ENCODE measurements at places on chromosomes 4 and X.

DNA sequence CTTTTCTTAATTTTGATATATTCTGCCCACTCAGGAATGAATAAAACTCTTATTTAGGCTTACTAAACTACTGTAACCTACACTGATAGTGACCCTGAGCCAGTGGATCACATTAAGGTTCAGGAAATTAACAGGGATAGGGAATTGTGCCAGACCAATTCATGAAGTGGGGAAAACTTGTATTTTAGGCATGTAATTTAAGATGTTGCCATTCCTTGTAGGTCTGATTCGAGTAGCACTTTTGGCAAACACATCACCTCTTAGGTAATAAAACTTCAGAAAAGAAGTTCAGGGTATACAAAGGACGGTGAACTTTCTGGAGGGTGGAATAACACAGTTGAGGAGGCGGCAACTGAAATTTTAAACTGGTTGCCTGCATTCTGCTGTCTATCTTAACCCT is 54.9 kb downstream of the MND1 start:
- DNase-seq, result no peak

- DNase-seq, result no peak
Observed at GRCh38 chr4:3879681-3880614, 113.8 kb downstream of the ADRA2C start.

- no peak for DNase-seq
Observed at GRCh38 chrX:133918361-133918771, 67.0 kb downstream of the GPC3 start.

GRCh38 chr4:146638786-146639505 is at the start of gene POU4F2:
POU4F2 (plus strand) TSS chr4:146638893; CDS start chr4:146639141, 248 bp downstream.
- DNase-seq, result no peak

DNA sequence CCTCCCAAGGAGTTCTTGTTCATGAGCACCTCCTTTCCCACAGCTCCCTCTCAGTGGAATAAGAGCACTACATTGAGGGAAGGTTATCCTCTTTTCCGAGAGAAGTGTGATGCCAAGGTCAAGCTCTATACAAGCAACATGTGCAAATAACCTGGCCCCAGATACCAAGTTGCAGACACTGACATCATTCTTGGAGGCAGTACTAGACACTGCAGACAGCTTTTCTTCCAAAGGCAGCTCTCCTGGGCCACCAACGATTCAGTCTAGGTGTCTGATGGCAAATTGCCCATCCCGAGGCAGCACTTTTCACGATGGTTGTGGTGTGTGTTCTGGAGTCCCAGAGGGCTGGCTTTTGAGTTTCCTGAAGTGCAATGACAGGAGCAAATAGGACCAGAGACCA is 384.9 kb downstream of the TLL1 start:
- DNase-seq, result no peak

- no peak for DNase-seq
Observed at GRCh38 chr4:54063737-54064316, 578 bp downstream of the CHIC2 start.

DNA sequence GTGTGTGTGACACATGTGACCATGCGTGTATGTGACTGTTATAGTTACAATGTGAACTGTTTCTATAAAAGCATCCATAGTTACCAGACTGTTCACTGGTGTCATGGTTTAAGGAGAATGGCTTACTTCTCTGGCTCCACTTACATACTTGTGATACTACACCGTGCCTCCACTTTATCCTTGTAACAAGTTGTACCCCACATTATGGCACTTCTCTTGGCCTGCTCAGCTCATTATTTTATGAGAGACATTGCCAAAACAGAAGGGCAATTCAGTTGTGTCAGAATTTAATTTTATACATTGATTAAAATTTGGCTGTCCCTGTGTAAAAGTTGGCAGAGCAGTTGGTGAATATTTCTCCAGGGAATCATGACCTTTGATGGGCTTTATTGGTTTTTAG is 62.4 kb upstream of the TBC1D14 start:
- no peak for DNase-seq

DNA sequence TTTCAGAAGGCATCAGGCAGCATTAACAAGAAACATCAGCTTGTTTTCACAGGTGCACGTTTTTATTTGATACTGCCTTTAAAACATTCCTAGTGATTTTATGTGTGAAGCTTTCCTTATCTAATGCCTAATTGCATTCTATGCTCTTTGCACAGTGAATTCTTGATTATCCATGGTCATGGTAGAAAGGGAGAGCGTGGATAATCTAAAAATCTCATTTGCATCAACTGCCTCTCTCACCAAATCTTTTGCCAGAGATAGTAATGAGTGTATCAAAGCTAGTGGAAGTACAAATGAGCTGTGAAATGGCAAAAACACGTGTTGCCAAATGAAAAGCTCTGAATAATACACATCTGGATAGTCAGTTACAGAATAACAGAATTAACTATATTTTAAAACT is 170.5 kb downstream of the NAA11 start:
- no peak for DNase-seq

DNA sequence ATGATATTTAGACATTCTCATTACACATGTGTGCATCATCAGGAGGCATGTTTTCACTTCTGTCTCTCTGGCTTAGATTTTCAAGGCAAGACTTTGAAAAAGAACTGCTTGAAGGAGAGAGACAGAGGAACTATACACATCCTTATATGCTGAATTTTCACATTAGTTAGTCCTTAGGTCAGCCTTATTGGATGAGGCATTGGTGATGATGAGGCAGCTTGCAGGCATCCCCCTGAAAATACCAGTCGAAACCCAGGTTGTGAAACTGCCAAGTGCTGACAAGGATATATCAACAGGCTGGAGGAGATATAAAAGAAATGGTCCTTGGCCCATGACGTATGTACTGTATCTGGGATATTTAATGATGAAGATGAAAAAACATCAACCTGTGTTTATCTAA is 297.2 kb upstream of the AADAT start:
- no peak for DNase-seq

- DNase-seq, result no peak
Observed at GRCh38 chr4:155268821-155269220, 60.4 kb downstream of the NPY2R start.

- DNase-seq, result no peak
Observed at GRCh38 chrX:107880054-107880610, 54.5 kb downstream of the MID2 start.

DNA sequence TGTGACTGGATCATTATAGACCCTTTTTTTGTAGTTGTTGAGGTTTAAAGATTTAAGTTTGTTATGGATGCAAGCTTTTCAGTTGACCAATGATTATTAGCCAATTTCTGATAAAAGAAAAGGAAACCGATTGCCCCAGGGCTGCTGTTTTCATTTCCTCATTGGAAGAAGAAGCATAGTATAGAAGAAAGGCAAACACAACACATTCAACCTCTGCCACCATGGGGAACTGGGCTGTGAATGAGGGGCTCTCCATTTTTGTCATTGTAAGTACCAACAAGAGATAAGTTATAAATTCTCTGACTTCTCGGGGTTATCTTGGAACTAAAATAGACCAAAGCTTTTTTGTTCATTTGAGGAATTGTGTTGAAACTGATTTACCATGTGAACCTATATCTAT is at the start of gene CYBB:
Gene CYBB (plus strand): TSS at position 203 of the 400 bp plus-strand sequence. CDS start 19 bp downstream, at position 222.
- no peak for DNase-seq

DNA sequence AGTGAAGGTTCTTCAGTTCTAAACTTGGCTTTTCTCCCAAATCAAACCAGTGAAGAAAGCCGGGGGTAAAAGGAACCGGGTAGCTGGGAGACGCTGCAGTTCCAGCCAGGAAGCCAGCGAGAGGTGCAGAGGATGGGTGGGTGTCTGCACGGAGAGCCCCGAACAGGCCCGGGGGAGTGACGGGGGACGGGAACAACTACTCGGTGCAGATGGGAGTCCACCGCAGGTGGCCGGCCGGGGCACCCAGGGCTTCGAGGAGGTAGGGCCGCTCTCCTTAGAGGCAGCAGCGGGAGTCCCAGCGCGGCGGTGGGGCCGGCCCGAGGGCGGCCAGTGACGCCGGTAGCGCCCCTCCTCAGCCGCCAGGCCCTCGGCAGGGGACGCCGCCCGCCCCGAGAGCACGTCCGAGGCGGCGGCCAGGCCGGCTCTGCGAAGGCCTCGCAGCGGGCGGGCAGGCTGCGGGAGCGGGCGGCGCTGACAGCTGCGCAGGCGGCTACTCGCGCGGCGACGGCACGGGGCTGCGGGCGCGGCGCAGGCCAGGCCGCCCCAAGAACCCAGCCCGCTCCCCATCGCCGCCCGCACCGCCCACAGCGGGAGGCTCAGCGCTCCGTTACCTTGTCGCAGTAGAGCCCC is 449 bp downstream of the FBXL5 start:
- no peak for DNase-seq

DNA sequence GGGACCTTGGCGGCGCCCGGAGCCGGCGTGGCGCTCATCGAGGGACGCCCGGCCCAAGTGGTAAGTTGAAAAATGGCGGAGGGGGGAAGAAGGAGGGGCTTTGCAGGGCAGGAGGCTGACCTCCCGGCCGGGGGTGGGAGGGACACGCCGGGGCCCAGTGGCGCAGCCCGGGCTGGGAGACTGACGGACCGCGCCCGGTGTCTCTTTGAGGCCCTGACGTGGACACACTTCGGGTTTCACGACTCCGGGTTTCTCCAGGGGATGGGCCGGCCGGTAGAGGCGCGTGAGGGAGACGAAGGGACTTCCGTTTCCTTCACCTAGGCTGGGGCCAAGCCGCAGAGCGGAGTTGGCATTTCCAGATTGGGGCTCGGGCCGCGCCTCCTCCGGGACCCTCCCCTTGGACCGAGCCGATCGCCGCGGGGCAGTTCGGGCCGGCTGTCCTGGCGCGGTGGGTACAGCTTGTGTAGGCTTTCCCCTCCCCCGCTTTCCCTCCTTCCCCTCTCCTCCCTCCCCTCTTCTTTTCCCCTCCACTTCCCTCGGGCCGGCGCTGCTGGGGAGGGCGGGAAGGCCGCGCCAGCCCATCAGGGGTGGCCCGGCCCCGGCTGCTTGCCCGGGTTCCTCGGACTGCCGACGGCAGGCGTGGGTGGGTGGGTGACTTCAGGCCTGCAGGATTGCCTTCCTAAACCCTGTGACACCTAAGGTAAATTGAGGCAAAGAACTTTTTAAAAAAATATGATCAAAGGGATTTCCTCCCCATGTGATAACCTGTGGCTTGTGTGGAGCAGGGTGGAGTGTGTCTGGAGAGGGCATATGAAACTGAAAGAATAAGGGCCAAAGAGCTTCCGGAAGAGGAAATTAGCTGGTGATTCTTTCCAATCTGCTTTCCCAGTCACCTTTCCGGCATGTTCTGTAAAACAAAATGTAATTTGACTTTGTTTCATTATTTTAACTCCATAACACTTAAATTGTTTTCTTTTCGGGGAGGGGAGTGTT is at the start of gene XIAP:
Gene XIAP (plus strand): TSS at position 208 of the 993 bp plus-strand sequence. CDS start 25,610 bp downstream, outside the sequence.
- DNase-seq, result peak; percentile 61

- no peak for DNase-seq
Observed at GRCh38 chr4:184851886-184852285, 26.1 kb upstream of the ACSL1 start.

- DNase-seq, result no peak
Observed at GRCh38 chrX:113548308-113549015, 707.8 kb upstream of the AMOT start.

DNA sequence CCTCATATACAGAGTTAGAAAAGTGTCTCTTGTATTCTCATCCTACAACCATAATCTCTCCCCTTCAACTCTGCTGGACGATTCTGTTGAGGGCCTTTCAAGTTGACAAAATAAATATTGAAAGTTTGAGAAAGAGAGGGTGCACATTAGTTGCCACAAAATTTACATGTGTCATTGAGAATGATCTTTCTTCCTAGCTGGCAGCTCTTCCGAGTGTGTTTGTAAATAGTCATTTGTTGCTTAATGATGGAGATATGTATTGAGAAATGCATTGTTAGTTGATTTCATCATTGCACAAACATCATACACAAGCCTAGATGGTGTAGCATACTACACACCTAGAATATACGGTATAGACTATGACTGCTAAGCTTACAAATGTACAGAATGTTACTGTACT is 632.8 kb upstream of the AMOT start:
- no peak for DNase-seq

GRCh38 chr4:176843710-176844109 is 51.0 kb upstream of the VEGFC start:
- no peak for DNase-seq

DNA sequence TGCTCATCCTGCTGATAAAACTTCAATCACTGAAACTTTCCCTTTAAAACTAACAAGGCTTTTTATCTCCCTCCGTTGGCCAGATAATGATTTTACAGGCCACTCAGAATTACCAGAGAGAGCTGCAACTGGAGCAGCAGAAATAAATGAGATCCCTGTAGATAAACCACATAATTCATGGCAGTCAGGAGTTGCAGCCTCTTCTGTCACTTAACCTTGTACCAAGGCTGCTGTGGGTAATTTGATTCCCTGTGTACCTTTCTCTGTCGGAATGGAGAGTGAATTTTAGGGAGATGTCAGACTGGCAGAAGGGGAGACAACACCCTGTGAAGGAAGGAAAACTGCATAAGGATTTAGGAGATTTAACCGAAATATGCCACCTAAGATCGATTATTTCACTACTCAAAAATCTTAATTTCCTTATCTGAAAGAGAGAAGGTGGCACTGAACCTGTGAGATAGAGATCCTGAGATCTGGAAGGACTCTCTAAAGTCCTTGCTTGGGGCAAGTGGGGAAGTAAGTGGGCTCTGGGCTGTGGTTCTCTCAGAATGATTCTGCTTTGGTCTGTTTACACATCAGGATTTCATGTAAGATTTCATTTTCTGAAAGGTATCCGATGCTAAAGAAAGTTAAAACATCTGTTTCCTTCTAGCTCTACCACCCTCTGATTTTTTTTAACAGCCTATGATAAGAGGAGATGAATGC is 14.3 kb upstream of the TSPAN5 start:
- no peak for DNase-seq

GRCh38 chr4:27181693-27182092 is 321.1 kb downstream of the STIM2 start:
- DNase-seq, result no peak

GRCh38 chr4:6391852-6392188 is 80.6 kb downstream of the PPP2R2C start:
- no peak for DNase-seq

DNA sequence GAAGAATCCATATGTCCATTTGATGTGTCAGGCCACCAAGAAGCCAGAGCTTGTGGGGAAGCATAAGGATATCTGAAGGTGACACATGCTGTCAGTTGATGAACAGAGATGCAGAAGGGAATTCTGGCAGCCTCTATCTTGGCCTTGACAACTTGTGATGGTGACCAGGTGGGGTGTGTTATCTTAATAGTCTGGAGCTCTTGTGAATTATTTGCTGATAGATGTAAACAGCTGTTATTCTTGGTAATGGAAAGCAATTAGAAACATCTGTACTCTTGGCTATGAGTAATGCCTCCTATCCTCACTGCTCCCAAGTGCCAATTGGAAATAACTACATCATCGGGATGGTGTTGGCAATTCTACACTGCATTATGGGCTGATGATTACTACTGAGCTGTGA is 51.9 kb downstream of the NAA11 start:
- DNase-seq, result no peak

- no peak for DNase-seq
Observed at GRCh38 chrX:96843566-96843965, 40.1 kb upstream of the RPA4 start.

GRCh38 chr4:65089666-65090065 is 580.6 kb downstream of the EPHA5 start:
- DNase-seq, result no peak

All from AG04450 (cell line).